ENCODE measurements at places on chromosomes 12 and 14.

GRCh38 chr12:50053583-50053982 is 3.8 kb upstream of the ASIC1 start:
- no peak for DNase-seq

DNA sequence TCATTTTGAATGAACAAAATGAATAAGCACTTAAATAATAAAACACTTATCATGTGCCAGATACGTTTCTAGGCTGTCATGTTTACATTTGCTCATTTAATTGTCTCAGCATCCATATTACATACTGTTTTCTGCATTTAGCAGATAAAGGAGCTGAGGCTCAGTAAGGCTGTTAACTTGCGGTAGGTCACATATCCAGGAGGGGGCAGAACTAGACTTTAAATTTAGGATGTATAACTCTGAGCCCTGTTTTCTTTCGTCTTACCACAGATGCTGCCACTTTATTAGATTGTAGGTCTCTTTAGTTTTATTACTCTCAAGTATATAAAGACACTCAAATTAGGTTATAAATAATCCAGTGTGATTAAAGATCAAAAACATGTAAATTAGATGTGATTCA is 17.7 kb downstream of the IRAK4 start:
- peak; percentile 13 for DNase-seq

DNA sequence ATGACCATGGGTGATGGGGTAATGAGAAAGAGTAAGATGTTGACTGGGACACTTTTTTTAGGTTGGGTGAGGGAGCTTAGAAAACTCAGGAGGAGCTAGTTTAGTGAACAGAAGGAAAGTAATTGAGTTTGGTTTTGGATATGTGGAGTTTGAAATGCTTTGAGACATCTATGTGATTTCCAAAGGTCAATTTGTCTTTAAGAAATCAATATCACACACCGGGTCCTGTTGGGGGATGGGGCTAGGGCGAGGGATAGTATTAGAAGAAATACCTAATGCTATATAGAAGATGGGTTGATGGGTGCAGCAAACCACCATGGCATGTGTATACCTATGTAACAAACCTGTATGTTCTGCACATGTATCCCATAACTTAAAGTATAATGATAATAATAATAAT is 118.4 kb downstream of the ASCL1 start:
- no peak for DNase-seq

DNA sequence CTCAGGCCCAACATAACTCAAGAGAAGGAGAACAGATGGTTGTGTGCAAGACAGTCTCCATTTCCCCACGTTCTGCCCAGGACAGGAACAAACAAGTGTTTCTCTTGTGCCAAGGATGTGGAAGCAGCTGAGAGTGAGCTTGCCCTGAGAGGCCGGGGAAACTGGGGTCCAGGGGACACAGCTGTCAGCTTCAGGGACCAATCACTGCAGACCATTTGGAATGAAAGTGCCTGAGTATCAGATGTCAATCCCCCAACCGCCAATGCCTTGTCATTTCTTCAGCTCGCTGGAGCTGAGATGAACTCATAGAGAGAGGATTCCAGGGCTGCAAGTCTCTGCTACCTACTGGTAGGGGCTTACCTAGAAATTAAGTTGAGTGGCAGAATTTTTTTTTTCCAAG is 71.9 kb upstream of the METAP2 start:
- DNase-seq, result no peak

GRCh38 chr12:46942579-46942978 is 116.8 kb upstream of the SLC38A4 start:
- peak; percentile 78 for DNase-seq

Measured in mammary epithelial cell (primary cell).